Left kidney (tissue), 8 donors: ENCODE measurements at places on chromosomes 6 and 20. TPM values are rescaled to one million over a fixed set of nuclear protein-coding genes. Genes with fewer than 3 reads are reported as not detected.

Gene CASS4
- polyA plus RNA-seq = 3.6 TPM

Gene LIN28B
- polyA plus RNA-seq = 0.40 TPM

GRCh38 chr20:4018023-4018748 lies 2.8 kb upstream of the RNF24 start:
- no peak for DNase-seq

- DNase-seq = no peak
These were observed 10.6 kb upstream of the KIF13A start for GRCh38 chr6:17998003-17998402.

GRCh38 chr20:32820698-32821377 lies 1.1 kb downstream of the MAPRE1 start:
- no peak for DNase-seq

Gene EPHA7
- polyA plus RNA-seq = 53.5 TPM

GRCh38 chr6:33620856-33621710 lies at the start of gene ITPR3:
ITPR3 (plus strand) TSS chr6:33621322; CDS start chr6:33621603, 281 bp downstream.
- DNase-seq = no peak

GRCh38 chr6:144377586-144378210 lies 92.6 kb downstream of the UTRN start:
- peak; percentile 22 for DNase-seq

Gene IFT52
- 70.9 TPM for polyA plus RNA-seq

DNA sequence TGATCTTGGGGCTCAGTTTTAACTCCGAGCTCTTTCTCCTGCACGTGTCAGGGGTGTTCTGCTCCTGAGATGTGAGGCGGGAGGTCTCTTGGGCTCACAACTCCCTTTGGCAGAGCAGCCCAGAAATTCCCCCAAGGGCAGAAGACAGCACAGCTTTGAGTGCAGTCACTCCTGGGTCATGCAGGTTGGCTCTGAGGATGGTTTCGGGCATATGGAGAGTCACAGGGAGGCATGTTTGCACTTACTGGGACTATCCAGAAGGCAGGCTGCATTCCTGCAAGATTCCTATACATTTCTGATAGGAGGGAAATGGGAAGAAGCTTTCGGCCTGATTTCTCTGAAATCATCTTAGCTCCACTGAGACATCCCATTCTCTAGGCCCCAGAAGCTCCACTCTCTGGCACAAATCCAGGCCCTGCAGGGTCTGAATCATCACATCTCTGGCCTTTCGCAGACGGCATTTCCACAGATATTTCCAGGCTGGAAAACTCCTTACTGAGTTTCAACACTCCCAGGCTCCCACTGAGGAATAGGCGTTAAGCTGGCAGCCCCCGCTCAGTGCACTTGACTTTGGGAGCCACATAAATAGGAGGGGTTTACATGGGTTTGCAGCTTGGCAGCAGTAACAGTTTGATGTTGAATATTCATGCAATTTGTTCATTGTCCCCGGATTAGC lies 39.7 kb downstream of the AGPAT4 start:
- no peak for DNase-seq

DNA sequence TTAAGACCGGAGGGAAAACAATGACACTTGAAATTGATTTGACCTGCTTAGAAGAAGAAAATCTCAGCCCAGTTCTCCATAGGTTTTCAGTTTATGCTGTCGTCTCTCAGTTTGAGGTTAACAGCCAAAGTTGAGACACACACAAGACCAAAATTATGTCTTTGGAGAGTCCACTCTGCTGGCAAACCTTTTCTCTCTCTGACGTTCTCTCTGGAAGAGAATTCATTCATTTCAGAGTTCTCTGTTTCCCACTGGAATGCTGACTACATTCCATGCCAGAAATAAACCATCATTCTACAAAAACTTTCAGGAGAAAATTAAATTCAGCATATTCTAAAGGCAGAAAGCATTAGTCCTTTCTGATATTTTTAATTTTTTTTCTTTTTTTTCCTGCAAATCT lies 155.2 kb downstream of the TFAP2A start:
- DNase-seq = no peak

Gene CD164
- polyA plus RNA-seq = 538 TPM

Gene FRK
- 5.8 TPM for polyA plus RNA-seq

DNA sequence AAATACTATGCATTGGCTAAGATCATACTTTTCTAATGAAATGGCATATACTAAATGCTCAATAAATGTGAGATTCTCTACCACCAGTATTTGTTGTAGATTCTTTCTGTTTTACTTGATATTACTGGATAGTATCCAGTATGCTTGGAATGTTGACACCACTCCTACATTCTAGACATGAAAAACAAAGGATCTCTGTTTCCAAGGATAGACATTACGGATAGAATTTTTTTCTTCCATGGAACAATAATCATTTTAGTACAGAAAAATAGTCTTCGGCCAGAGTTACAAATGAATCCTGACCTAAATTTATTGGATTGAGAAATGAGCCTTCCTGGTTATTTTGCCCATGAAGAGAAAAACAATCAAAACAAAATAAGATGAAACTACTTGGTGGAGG lies 258.2 kb upstream of the NT5E start:
- DNase-seq = no peak

Gene DEFB124
- polyA plus RNA-seq = 0.48 TPM

Gene ROMO1
- polyA plus RNA-seq = 48.5 TPM

Gene WASF1
- polyA plus RNA-seq = 56.2 TPM

DNA sequence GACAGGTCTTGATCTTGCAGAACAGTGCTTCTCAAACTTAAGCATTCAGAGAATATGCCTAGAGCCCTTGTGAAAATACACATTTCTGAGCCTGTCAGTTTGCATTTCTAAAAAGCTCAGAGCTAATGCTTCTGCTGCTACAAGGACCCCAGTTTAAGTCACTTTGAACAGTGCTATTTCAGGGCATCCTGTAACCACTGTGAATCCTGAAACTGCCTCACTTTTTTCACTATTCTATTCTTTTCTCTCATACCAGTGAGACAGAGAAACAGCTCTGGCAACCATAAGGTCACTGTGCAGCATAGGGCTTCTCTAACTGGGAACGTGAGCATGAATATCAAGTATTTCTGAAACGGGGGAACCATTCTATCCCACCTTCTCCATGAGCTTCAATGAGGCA lies 51.2 kb downstream of the LGSN start:
- no peak for DNase-seq

Gene BPHL
- 62.1 TPM for polyA plus RNA-seq

DNA sequence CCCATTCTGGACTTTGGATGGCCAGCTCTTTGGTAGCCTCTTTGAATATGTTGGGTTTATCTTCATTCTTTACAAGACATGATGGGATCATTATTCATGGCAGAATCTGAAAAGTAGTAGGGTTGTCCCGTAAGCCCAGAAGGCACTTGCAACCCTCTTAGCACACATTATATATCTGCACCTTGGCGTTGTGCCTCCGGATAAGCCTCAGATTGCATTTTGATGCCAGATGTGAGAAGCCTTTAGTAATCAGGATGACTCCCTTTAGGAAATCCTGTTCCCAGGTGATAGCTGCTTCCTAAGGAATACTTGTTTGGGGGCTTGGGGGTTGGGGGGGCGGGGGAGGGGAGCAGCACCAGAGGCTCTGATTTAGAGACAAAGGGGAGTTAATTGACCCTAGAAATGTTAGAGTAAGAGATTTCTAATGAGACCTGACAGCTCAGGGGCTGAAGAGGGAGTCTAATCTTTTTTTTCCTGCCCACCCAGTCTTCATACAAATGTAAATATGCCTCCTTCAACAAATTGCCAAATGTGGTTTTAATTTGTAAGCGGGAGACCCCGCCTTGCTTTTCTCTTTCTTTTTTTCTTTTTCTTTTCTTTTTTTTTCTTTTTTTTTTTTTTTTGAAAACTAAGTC lies 55.1 kb downstream of the JAG1 start:
- DNase-seq = no peak

GRCh38 chr6:125839471-125839870 lies 48.7 kb downstream of the NCOA7 start:
- DNase-seq = no peak
